Activated CD4-positive, alpha-beta T cell treated with anti-CD3 and anti-CD28 coated beads for 1 hour (primary cell): ENCODE measurements at places on chromosomes 4 and X.

DNA sequence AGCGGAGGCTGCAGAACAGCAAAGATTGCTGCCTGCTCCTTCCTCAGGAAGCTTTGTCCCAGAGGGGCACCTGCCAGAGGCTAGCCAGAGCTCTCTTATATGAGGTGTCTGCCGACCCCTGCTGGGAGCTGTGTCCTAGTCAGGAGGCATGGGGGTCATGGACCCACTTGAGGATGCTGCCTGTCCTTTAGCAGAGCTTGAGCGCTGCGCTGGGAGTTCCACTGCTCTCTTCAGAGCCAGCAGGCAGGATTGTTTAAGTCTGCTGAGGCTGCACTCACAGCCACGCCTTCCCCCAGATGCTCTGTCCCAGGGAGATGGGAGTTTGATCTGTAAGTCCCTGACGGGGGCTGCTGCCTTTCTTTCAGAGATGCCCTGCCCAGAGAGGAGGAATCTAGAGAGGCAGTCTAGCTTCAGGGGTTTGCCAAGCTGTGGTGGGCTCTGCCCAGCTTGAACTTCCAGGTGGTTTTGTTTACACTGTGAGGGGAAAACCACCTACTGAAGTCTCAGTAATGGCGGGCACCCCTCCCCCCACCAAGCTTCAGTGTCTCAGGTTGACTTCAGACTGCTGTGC is 10.9 kb downstream of the DCK start:
- no peak for DNase-seq

GRCh38 chr4:69568787-69569186 is 70.7 kb downstream of the UGT2A2 start:
- DNase-seq, result no peak

GRCh38 chrX:18964901-18965300 is 19.0 kb downstream of the PHKA2 start:
- DNase-seq, result no peak

- no peak for DNase-seq
These were observed 817 bp upstream of the WDR19 start for GRCh38 chr4:39181520-39181904.

- DNase-seq, result no peak
These were observed 175.3 kb upstream of the MID1 start for GRCh38 chrX:10795721-10796120.

- no peak for DNase-seq
These were observed 163.7 kb downstream of the NPNT start for GRCh38 chr4:106058921-106059320.

GRCh38 chrX:102959471-102959870 is 22.4 kb downstream of the RAB40AL start:
- no peak for DNase-seq

- no peak for DNase-seq
These were observed 102.4 kb upstream of the DCAF12L1 start for GRCh38 chrX:126655061-126655460.

GRCh38 chrX:48890934-48891401 is 6.6 kb downstream of the TIMM17B start:
- DNase-seq, result no peak

- DNase-seq, result no peak
These were observed 194.4 kb downstream of the FAM133A start for GRCh38 chrX:93868289-93868965.

- peak; percentile 78 for DNase-seq
These were observed 210 bp upstream of the SMIM10L2A start for GRCh38 chrX:135421537-135421931.

DNA sequence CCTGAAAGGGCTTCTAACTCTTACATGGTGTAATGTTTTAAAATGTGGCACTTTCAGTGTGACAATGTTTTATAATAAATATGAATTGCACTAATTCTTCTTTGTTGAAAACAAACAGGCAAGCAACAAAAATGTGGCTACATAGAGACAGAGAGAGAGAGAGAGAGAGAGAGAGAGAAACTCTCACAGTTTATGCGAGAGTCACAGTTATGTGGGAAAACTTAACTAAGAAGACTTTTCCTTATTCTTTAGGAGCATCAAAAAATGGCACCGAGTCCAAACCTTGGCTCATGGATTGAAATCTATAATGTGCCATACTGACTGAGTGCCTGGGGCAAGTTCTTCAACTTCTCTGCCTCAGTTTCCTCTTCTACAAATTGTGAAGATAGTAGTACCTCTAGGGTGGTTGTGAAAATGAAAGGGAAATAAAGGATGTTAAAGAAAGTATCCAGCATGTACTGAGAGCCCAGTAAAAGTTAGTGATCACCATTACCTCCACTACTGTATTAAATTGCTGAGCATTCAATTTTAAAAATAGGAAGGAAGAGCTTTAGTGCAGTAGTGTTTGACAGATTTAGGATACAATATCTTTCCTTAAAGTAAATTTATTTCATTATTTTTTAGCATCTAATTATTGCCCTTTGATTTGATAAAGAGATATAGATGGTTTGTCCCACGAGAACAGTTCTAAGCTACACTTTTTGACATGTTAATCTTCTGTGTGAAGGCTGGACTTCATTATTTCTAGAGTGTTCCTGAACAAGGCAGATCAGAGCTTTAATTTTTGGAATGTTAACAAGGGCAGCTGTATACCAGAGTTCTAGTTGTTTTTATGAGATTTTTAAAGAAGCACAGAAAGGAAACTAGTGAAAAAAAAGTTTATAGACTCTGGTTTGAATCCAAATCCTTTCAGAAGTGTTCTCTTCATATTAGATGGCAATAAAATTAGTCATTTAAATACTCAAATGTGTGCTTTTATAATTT is 187.5 kb upstream of the ANK2 start:
- DNase-seq, result no peak

DNA sequence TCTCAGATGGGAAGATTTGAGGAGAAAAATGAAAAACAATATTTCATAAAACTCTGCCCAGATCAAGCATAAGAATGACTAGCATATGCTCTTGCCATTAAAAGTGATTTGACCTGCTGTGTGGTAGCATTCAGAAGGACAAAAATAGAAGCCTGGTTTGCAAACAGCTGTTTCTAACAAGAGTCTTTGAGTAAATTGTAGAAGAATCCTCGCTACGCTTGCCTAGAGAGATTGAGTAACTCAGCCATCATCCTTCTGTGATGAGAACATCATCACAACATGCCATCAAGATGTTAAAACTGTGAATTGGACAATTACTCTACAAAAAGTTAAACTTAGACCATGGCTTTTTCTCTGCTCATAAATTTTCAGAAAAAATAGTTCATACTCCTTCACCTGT is 168.9 kb upstream of the PUDP start:
- DNase-seq, result no peak

- DNase-seq, result no peak
These were observed 19.1 kb downstream of the WDR17 start for GRCh38 chr4:176084769-176085168.

DNA sequence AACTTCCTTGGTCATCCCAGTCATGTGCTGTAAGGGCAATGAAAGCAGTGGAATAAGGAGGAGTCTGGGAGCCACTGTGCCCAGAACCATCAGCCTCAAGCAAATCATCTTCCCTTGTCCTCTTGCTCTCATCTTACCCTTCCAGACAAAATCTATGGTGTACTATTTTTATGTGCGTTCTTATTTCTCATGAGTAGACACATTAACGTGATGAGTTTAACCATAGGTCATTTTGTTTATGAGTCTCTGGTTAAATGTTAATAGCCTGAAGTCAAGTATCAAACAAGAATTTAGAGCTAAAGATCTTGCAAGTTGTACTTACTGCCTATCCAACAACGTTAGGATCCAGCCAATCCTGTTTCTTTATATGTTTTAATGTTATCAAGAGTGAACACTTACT is 495.3 kb downstream of the SPRY1 start:
- no peak for DNase-seq

DNA sequence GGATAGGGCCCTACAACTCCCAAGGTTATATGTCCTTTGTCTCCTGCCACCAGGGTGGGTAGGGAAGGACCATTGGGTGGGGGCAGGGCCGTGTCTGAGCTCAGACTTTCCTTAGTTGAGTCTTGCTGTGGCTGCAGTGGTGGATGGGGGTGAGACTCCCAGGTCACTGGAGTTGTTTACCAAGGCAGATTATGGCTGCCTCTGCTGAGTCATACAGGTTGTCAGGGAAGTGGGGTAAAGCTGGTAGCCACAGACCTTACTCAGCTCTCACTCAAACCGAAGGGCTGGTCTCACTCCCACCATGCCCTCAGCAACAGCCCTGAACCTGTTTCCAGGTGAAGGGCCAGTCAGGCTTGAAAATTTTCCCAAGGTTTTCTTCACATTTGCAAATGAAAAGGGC is 58.8 kb upstream of the FAAH2 start:
- DNase-seq, result no peak

- no peak for DNase-seq
These were observed 37.6 kb downstream of the PF4 start for GRCh38 chr4:73944061-73944875.

- no peak for DNase-seq
These were observed 541.2 kb upstream of the SMIM31 start for GRCh38 chr4:164212714-164213113.

- DNase-seq, result no peak
These were observed 658 bp downstream of the ATP6AP2 start for GRCh38 chrX:40581336-40581920.
